Fibroblast of skin of back (primary cell): ENCODE measurements at places on chromosomes 12 and 14.

GRCh38 chr12:32483499-32483898 lies 84.1 kb downstream of the FGD4 start:
- DNase-seq: no peak

DNA sequence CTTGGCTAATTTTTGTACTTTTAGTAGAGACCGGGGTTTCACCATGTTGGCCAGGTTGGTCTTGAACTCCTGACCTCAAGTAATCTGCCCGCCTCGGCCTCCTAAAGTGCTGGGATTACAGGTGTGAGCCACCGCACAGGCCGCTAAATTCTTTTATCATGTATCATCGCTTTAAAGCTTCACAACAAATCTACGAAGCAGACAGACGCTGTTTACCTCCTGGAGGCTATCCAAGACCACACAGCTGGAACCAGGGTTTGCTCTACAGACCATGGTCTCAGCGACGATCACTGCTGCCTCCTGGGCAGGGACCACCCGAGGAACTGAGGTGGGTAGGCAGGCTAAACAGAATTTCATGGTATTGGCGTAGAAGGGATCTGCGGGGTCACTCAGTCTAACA lies 27.2 kb downstream of the KRT80 start:
- DNase-seq: no peak

DNA sequence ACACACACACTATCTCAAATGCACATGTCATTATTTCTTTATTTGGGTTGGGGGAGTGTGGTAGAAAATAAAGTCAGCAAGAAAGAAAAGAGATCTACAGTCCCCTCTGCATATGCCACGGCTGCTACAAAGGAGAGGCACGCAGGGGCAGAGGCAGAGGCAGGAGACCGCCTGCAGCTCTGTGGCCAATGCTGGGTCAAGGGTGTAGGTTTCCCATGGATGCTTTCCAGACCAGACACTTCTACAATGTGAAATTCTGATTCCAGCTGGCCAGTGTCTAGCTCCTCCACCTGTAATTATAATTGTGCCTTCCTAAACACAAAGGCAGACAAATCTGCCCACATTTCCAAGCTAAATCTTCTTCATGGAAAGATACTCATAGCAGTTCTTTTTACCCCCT lies 19.2 kb downstream of the VPS37B start:
- DNase-seq: no peak

DNA sequence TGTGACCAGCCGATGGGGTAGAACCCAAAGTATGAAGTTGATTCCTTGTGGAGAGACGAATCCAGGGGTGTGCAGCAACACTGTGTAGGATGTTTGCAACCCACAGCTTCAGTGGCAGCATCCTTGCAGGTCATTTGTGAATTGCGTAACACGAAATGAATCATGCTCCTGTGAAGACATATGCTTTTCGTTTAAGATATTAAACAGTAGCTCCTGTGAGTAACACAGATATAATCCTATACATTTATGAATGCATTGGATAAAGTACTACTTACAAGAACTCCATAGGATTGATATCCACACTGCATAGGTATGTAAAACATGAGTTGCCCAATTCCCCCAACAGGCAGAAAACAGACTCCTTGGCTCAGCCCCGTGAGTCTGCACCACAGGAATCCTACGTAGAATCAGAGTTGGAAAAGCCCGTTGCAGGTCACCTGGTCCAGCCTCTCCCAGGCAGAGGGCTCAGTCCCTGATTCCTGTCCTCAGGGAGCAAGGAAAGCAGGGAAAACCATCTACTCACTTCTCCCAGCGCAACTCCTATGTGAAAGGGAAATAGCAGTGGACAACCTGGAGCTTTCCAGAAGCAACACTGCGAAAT lies 75.8 kb downstream of the GPATCH2L start:
- peak; percentile 64 for DNase-seq

- DNase-seq: no peak
These were observed 2.8 kb upstream of the SLC25A47 start for GRCh38 chr14:100320157-100320856.

GRCh38 chr12:40691913-40692764 lies at the start of gene CNTN1:
TSS of gene CNTN1 (plus strand) at chr12:40692439.
- peak; percentile 45 for DNase-seq

DNA sequence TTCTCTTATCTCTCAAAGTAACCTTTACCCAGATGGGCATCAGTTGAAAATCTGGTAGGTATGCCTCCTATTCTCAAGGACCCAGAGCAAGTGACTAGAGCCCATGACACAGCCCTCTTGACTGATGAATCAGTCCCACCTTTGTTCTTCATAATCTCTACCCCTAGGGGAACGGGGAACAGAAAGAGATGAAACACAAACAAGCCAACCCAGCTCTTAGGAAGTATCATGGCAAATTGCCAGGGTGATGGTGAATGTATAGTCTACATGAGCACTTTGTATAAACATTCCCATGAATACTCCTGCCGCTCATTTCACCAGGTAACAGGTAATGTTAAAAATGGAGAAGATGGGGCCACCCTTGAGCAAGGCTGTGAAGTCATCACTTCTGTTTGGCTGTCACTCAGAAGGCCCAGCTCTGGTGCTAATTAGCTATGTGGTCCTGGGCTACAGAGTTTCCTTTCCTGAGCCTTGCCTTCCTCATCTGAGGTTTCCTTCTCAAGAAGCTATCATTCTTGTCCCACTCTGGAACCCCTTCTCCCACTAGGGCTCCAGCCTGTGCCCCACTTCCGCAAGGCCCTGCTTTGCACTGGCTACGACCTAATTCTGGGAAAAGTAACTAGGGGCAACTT lies 161.7 kb downstream of the ANO2 start:
- no peak for DNase-seq

DNA sequence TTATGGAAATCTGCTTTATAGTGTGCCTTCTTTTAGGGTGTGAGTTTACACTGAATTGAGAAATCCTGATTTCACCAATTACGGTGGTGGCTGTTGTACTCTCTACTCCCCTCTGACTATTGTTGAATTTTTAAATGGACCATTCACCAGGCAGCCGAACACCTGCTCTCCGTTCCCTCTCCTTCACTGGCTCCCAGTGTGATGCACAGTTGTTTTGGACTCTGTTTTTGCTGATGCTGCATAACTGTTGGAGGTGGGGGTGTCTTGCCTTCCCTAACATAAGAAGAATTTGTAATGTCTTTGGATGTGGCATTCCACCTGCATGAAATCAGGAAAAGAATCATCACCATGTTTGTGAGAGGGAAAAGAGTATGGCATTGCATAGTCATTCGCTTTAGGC lies 341.2 kb downstream of the SNAPC1 start:
- DNase-seq: no peak

- DNase-seq: peak; percentile 100
These were observed at the start of gene ESYT1 for GRCh38 chr12:56127888-56128669. TSS of gene ESYT1 (plus strand) at chr12:56128267. CDS start at chr12:56128320, 53 bp downstream.

GRCh38 chr12:5377997-5378592 lies 53.8 kb upstream of the NTF3 start:
- no peak for DNase-seq

- no peak for DNase-seq
These were observed 16.4 kb downstream of the TRMT61A start for GRCh38 chr14:103545219-103545914.

- no peak for DNase-seq
These were observed 686.2 kb upstream of the TBX3 start for GRCh38 chr12:115370207-115370606.
